ENCODE measurements at places on chromosomes 5 and 9.

DNA sequence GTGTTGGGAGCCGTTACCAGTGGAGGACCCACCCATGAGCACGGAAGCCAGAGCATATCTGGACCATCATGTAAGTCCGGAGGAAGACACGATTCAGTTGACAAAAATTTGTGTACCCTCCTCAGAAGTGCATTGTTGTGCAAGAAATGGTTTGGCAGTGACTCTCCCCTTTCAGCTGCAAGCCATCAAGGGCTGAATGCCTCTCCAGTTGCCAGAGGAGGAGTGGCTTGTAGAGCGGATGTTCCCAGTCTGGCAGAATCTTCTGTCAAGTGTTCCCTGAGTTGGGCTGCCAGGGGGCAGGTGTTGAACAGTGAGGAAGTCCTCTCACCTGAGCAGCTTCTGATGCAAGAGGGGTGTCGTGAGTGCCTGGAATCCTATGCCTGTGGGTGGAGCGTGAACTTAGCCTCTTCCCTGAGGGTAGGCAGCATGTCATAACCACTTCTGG is 27.6 kb upstream of the CDKN2AIPNL start:
- DNase-seq = no peak

GRCh38 chr5:60343102-60343501 is 356.9 kb downstream of the DEPDC1B start:
- DNase-seq = no peak

- DNase-seq = no peak
Measured at GRCh38 chr9:128168731-128169308, 8.8 kb downstream of the BBLN start.

DNA sequence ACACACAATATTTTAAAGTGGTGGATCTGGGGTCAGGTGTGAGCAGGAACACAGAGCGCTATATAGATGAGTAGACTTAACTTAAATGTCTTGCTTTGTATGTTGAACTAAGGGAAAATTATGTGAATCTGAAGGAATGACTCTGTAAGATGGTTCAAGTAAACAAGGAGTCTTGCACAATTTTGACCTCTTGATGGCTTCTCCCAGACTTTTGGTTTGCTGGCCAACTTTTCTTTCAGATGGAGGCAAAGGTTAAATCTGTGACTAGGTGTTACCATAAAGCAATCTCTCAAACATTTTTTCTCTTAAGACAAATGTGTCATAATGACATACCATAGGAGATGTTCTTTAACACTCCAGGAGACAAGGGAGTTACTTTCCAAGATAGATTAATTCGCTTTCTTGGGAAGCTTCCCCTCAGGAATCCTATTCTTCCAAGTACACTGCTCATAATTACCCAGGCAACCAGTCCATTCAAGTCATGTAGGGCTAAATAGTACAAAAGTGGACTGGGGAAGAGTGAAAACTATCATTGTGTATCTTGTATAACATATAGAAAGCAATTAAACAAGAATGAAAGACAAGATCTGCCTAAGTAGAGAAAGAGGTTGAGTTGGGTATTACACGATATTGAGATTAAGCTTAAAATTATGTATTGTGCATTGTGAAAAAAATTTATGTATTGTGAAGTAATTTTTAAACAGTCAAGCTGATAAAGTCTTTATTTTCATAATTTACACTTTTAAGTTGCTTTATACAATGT is 60.3 kb upstream of the SLC27A6 start:
- no peak for DNase-seq

GRCh38 chr5:100898504-100899346 is 4.4 kb downstream of the ST8SIA4 start:
- peak; percentile 65 for DNase-seq

DNA sequence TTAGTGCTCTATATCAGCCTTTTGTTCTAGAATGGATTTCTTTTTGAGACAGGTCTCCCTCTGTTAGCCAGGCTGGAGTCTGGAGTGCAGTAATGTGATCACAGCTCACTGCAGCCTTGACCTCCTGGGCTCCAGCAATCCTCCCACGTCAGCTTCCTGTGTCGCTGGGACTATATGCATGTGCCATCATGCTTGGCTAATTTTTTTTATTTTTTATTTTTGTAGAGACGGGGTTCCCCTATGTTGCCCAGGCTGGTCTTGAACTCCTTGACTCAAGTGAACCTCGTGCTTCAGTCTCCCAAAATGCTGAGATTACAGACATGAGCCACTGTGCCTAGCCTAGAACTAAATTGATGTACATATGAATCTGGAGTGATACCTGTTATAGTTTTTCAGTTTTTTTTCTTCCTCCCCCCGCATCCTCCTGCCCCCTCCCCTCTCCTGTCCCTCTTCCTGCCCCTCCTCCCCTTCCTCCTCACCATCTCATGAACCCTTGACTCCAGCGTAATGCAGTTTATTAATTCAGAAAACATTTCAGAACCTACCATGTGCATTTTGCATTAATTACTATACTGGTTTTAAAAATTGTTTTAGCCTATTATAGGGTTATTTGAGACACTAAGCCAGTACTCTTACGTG is 37.4 kb upstream of the TNFAIP8 start:
- no peak for DNase-seq

GRCh38 chr9:37082214-37082765 is 38.1 kb upstream of the ZCCHC7 start:
- no peak for DNase-seq

GRCh38 chr9:109862452-109862851 is 82.5 kb downstream of the PALM2AKAP2 start:
- DNase-seq = no peak

GRCh38 chr9:113471143-113471542 is 7.6 kb downstream of the RGS3 start:
- DNase-seq = no peak

GRCh38 chr9:6564868-6565267 is 80.7 kb downstream of the GLDC start:
- DNase-seq = no peak

- no peak for DNase-seq
Measured at GRCh38 chr9:2082772-2083171, 67.6 kb downstream of the SMARCA2 start.

DNA sequence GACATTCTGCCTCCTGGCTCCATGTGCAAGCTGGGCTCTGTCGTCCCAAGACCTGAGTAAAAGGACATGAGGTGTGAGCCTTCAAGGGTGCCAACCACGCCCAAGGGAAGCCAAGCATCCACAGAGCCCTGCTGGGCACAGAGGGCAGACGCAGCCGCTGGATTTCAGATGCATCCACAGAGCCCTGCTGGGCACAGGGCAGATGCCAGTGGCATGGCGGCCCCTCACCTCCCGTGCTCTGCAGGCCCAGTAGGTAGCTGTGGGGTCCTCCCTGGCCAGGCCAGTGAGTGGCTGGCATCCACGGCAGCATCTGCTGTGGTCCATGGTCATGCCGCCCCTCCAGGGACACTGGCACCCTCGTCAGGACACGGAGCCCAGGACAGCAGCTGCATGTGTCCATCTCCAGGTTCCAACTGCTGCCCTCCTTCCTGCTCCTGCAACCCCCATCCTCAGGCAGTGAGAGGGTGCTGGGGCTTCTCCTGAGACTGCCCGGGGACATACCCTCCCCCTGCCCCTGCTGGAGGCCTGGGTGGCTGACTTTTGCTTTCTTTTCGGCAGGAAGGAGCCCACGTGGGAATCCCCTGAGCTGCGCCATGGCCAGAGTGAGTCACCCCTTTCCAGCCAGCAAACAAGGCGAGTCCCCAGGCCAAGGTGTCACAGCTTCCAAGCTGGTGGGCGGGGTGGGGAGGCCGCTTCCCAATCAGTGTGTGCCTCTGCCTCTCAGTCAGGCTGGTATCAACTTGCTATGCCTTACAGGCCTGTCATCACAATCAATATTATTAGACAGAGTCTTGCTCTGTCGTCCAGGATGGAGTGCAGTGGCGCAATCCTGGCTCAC is 4.0 kb upstream of the TRAF2 start:
- DNase-seq = peak; percentile 62

- no peak for DNase-seq
Measured at GRCh38 chr5:25459082-25459481, 814.3 kb upstream of the CDH10 start.

DNA sequence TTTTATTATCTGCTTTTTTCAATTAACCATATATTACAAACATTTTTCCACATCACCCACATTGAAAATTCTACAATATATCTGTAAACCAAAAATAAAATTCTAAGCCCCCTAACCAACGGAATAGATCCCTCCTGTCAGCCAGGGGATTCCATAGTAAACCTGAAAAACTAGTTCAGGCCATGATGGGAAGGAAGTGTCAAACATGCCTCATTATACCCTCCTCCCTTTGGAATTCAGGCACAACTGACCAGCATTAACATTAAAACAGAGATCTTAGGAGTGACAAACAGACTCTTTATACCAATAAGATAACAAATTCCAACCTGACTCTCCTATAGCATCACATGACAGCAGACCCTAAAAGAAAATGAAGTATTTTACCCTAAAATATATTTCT is 113.7 kb upstream of the DMRT1 start:
- DNase-seq = no peak

- DNase-seq = peak; percentile 99
Measured at GRCh38 chr5:78549043-78549442, 99.5 kb downstream of the LHFPL2 start.

- DNase-seq = no peak
Measured at GRCh38 chr9:114921171-114921570, 9.2 kb downstream of the TNFSF8 start.

GRCh38 chr9:120412425-120412951 is 167.5 kb downstream of the CDK5RAP2 start:
- DNase-seq = no peak

- no peak for DNase-seq
Measured at GRCh38 chr9:1457460-1457859, 407.3 kb downstream of the DMRT2 start.

GRCh38 chr5:21802869-21803490 is 1050.2 kb downstream of the CDH12 start:
- DNase-seq = peak; percentile 20

- DNase-seq = no peak
Measured at GRCh38 chr5:19918780-19919179, 69.2 kb downstream of the CDH18 start.

- DNase-seq = no peak
Measured at GRCh38 chr5:98570661-98571191, 202.7 kb upstream of the RGMB start.

DNA sequence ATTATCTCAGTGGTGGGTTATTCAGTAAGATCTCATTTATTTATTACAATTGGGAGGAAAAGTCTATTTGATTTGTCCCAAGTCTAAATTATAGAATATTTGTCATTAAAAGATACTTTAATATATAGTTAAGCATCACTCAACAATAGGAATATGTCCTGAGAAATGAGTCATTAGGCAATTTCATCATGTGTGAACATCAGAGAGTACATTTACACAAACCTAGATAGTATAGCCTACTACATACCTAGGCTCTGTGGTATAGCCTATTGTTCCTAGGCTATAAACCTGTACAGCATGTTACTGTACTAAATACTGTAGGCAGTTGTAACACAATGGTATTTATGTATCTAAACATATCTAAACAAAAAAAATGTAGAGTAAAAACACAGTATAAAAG is 135.0 kb upstream of the RASA1 start:
- no peak for DNase-seq

DNA sequence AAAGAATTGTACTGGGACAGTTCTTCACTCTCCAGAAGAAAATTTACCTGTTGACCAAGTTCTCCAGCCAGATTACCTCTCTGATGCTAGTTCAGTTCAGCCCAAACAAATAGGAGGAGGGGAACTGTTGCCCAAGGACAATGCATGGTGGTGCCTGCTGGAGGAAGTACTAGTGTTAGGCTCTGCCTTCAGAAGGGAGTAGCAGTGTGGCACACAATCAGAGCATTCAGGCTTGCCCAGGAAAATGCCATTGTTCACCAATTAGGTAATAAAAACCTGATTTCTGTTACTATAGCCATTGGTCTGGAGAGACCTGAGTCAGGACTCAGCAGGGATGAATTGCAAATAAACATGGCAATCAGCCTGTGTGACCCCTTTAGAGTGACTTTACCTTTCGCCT is 720.8 kb upstream of the ZNF608 start:
- DNase-seq = no peak

DNA sequence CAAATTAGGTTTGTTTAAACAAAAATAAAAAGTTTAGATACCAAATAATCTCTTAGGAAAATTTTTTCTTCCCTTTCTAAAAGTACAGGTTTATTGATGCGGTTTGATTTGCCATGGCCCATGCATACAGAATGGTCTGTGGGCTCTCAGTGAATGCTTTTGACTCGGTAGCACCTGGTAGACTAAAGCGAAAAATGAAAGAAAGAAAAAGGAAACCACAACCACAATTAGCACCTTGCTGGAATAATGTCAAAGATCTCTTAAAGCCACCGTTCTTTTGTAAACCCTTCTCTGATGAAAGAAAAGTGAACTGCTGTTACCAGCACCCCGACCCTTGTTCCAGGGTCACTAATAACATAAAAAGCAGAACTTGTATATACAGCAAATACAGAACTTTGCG is 157.9 kb downstream of the NFIB start:
- DNase-seq = no peak

- DNase-seq = no peak
Measured at GRCh38 chr5:59089767-59090166, 506.9 kb downstream of the RAB3C start.

GRCh38 chr9:136977223-136977622 is at the start of gene PTGDS:
Gene PTGDS, plus strand, starts transcription at chr9:136977504. Its CDS starts 75 bp downstream, at chr9:136977579.
- no peak for DNase-seq

DNA sequence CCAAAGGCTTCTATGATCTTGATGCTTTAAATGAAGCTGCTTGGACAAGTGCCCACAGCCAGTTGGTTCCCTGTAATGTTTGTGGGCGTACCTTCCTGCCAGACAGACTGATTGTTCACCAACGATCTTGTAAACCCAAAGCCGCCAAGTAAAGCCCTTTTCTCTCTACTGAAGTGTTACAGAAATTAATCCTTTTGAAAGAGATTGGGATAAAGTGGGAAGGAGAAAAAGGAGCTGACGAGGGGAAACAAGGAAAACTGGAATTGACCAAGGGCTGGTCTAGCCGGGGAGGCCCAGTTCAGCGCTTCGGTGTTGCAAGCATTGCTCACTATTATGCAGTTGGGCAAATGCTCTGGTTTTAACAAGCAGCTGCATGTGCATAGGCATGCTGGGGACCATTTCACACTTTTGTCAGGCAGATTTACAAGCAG is 53.2 kb downstream of the ZNF474 start:
- no peak for DNase-seq

- DNase-seq = peak; percentile 96
Measured at GRCh38 chr9:108579757-108580439, 275.9 kb downstream of the ACTL7B start.

DNA sequence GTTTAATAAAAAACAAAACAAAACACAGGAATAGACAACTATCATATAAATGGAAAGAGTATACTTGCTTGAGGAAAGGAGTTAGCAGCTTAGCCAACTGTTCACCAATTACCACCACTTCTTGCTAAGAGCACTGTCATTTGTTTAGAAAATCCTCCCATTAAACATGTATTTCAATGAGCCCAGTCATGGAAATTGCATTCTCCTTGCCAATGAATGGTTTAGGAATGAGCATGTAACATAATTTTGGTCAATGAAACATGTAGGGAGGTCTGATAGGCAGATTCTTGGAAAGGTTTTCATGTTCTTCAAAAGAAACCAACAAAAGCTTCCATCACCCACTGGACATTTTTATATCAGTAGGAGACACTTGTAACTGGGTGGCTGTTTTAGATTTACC is 502.8 kb upstream of the PAPPA start:
- DNase-seq = no peak

- no peak for DNase-seq
Measured at GRCh38 chr9:93983875-93984274, 28.7 kb upstream of the BARX1 start.
